ENCODE measurements at places on chromosomes 7 and 10.

GRCh38 chr10:43900571-43900970 lies 251.9 kb upstream of the ZNF32 start:
- no peak for DNase-seq

DNA sequence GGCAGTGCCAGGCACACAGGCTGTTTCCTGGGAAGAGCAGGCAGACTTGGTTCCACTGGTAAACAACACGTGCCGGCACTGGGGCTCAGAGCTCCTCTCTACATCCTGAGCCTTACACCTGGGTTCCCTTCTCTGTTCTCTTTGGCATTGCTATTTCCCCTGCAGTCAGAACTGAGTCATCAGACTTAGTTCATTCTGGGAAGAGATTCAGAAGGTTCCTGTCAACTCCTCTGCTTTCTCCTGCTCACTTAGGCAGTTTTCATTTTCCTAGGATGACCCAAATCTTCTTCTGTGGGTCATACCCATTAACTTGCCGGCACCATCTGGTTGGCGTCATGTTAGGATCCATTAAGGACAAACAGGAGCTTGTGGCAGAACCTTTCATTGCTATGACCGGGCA lies 33.4 kb upstream of the LRRC18 start:
- DNase-seq, result peak; percentile 4

- no peak for DNase-seq
Observed at GRCh38 chr7:46600340-46600739, 679.3 kb upstream of the IGFBP3 start.

GRCh38 chr7:48363174-48363573 lies 191.9 kb downstream of the ABCA13 start:
- no peak for DNase-seq

DNA sequence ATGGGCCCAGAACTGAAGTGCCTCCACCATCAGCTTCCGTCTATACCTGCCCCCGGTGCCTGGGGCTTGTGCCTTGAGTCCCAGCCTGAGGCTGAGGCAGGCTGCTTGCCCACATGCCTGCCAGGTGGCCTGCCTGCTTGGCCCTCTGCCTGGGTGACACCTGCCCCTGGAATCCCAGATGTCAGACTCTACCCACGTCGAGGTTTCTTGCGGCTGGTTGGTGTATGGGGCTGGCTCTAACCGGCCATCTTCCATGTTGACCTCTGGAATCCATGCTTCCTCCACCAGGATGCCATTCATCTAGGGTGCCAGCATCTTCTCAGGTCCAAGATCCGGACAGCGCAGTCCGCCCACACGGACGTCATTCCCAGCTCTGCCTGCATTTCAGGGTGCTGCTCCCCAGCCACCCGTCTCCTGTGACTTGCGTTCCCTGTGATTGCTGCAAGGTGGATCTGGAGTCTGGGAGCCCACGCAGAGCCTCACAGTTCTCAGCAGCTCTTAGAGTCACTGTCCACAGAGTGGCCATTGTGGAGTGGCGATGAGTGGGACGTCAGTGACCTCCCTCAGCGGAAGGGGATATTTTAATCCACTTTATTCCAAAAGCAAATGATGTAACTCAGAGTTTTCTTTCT lies 298.1 kb downstream of the TCERG1L start:
- no peak for DNase-seq

- no peak for DNase-seq
Observed at GRCh38 chr7:158949359-158949758, 93.0 kb downstream of the DYNC2I1 start.

- no peak for DNase-seq
Observed at GRCh38 chr10:99535764-99536337, 3.1 kb downstream of the NKX2-3 start.

DNA sequence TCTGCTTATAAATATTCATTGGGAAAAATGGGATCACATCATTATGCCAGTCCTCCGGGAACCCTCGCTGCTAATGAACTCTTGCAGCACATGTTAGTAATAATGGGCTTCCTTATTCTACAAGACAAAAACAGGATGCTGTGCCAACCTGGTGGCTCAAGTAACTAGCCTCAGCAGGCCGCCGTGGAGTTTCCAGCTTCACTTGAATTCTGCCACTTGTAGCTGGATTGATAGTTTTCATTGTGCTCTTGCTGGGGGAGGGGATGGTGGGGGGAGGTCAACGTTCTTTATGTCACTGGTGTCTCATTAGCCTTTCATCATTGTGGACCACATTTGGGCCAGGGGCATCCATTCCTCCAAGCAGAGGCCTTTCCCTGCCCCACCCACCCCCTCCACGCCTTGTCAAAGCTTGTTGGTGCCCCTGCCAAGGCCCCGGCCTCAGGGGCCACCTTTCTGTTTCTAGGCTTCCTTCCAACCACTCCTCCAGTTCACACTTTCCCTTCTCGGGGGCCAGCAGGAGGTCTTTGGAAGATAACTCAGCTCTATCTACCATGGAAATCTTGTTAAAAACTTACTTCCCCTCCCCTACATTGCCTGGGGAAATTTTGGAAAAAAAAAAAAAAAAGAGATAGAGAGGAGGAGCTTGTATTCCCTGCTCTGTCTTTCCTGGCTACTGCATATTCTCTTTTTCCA lies 153.9 kb downstream of the BMPER start:
- DNase-seq, result no peak

DNA sequence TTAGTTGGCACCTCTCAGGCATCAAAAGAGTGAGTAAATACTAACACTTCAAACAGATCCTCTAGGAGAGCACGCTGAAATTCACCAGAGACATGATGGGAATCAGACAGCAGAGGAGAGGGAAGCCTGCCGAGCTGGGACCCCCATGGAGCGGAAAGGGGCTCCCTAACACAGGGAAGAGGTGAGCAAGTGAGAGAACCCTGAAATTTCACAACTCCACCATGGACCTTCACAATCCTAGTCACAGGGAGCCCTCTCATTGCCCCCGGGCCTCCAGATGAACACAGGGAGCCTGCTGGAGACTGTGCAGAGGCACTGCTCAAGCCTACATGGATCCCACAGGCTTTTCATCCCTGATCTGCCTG lies 59.2 kb upstream of the ANTXRL start:
- DNase-seq, result no peak

GRCh38 chr7:55119571-55119970 lies 100.8 kb downstream of the EGFR start:
- no peak for DNase-seq

DNA sequence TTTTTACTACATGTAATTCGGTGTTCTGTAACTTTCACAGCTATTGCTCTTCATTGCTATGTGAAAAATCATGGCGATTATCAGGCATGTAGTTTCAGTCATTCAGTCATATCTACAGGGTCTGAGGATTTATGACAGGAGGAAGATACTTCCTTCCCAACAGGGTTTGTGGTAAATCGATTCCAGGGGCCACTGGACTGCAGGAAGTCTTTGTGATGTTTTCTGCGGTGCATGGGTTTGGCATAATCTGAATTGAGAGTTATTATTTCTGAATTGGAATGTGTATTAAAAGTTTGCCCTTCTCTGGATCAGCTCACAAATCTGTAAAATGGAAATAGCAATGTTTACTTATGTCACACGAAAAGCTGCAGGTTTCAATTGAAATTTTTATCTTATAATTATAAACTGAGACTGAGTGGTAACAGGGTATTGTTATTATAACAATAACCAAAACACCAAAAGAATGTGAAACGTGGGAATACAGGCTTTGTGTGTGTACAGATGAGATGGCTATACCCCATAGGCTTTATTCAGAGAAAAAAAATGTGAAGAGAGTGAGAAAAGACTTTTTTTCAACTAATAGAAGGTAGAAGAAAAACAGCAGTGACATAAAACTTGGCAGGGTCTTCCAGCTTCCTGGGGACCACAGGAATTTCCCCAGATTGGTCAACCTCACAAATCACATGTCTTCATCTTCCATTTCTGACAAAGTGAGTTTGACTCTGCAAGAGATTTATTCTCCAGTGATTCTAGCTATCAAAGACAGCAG lies 307.7 kb upstream of the NFE2L3 start:
- no peak for DNase-seq

DNA sequence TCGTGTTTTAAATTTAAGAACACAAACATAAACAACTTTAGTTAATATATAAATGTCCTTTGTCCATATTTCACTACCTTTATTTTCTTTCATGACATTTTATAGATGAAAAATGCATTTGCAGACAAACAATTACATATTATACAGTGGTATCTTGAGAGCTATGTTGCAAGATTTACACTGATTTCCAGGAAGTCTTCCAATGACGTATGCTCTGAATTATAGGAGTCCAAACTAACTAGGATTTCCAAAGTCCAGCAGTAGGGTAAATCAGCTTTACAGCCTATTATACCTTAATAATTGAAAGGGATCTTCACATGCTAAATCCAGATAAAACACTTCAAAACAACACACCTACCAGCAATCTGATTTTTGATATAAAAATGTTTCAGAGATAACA lies 69.4 kb downstream of the HYCC1 start:
- DNase-seq, result peak; percentile 26

- no peak for DNase-seq
Observed at GRCh38 chr10:56763090-56763489, 402.0 kb upstream of the ZWINT start.

GRCh38 chr10:51928162-51928561 lies 228.8 kb upstream of the CSTF2T start:
- DNase-seq, result no peak

DNA sequence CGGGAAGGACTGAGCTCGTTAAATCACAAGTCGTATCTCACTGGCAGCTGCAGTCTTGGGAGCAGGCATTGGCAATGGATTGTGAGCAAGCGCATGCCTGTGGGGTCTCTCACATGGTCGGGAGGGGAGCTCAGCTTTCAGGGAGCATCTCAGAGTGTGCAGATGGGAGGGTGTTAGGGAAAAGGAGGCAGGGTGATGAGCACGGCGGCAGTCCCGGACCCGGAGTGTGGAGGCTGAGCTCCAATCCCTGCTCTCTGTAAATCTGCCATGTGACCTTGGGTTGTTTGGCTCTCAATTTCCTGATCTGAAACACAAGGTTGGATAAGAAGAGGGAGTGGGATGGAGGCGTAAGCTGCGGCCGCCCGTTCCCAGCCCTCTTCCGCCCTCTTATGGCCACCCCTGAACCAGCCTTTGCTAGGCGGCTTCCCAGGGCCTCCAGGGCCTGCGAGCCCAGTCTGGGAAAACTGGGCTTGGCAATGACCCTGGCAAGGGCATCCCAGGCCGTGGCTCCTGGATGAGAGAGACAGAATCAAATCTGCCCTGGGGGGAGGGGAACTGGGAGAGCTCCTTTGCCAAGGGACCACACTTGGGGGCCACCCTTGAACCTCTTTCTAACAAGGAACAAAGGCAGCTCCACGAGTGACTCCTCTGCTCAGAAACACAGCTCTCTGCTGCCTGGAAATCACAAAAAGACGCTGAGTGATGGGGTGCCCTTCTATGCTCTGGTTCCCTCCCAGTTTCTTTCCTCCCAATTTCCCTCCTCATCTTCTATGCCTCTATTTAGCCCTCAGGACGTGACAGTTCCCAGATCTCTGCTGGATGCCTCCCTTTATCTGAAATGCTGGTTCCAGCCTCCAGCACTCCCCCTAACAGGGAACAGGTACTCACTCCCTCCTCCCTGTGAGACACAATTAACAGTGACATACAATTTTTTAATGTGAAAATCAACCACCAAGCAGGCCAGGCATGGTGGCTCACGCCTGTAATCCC lies 41.7 kb upstream of the LOXL4 start:
- peak; percentile 84 for DNase-seq

GRCh38 chr10:90571481-90572258 lies 286.2 kb downstream of the HTR7 start:
- no peak for DNase-seq

DNA sequence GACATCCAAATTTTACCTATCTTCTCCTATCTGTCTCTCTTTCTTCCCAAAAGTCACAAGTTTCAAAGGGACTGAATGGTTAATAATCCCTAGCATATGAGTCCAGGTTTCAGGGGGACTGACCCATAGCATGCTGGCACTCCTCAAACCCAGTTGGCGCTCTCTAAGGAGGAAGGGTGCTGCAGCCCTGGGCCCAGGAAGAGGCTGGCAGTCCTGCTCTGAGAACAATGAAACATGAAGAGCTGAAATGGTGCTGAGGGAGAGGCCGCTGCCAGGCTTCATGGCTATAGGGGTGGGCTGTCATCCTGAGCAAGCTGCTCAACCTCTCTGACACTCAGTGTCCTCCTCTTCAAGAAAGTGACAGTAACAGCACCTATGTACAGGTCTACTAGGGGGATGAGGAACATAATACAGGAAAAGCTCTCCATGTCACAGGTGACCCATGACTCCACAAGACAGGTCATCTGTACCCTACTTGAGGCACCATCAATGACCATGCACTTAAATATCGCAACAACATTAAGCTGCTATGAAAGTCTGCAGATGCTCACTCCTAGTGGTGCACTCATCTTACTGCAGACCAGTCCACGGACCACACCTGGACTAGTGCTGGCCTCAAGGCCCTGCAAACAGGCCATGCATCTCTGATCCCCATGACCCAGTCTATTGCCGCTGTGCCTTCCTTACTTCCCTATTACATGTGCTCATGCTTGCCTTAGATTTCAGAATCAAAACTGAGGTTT lies 17.0 kb downstream of the COBL start:
- no peak for DNase-seq

DNA sequence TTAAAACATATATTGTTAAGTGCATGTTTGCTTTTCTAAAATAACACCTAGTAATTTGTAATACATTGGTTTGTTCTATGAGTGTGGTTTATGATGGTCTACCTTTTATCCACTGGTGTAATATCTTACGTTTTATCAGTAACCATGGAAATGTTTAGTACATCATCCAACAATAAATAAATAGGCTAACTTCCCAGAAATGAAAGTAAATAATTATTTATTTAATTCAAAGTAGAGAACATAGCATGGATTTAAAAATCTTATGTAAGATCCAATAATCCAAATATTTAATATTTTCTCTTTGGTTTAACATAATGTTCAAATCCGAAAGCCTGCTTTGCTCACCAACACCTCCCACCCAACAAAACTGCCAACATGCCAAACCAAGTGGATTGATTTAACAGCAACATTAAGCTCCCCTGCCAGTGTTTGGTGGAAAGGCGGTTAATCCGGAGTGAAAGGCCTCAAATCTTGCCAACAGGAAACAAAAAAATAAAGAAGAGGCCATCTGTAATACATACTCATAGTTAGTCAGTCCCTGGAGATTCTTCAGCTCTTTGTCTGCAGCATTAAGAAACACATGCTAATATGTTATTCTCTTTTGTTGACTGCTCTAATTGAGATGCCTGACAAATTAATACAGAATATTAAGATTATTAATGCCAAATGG lies 897.8 kb downstream of the CNTNAP2 start:
- peak; percentile 19 for DNase-seq

DNA sequence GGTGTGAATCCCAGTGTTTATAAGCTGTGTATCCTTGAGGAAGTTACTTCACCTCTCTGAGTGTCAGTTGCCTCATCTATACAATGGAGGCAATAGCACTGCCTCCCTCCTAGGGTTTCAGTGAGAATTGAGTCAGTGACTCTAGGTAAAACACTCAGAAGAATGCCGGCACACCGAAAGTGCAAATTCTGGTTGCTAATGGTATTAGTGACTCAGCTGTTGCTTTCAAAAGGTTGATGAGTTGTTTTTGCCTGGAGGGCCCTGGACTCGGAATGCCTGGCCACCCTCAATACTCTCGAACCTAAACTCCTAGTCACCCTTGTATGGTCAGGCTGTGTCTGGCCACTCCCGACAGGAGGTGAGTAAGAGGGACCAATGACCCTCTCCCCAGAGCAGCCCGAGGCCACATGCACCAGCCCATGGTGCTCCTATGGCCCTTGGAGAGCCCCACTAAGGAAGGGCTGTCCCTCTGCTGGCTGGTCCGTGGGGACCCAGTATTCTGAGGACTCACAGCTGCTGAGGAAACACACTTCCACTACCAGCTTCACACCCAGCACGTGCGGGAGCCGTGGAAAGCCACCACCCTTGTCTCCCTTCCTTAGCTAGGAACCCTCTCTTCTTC lies 60.2 kb downstream of the CALML3 start:
- DNase-seq, result peak; percentile 100

- DNase-seq, result peak; percentile 60
Observed at GRCh38 chr10:35335133-35336083, 901 bp upstream of the CCNY start.

All from ELR (cell line).